Fibroblast of pulmonary artery (primary cell): ENCODE measurements at places on chromosomes 12 and 14.

- DNase-seq = peak; percentile 85
These were observed 134.2 kb upstream of the HIF1A start for GRCh38 chr14:61561104-61561503.

DNA sequence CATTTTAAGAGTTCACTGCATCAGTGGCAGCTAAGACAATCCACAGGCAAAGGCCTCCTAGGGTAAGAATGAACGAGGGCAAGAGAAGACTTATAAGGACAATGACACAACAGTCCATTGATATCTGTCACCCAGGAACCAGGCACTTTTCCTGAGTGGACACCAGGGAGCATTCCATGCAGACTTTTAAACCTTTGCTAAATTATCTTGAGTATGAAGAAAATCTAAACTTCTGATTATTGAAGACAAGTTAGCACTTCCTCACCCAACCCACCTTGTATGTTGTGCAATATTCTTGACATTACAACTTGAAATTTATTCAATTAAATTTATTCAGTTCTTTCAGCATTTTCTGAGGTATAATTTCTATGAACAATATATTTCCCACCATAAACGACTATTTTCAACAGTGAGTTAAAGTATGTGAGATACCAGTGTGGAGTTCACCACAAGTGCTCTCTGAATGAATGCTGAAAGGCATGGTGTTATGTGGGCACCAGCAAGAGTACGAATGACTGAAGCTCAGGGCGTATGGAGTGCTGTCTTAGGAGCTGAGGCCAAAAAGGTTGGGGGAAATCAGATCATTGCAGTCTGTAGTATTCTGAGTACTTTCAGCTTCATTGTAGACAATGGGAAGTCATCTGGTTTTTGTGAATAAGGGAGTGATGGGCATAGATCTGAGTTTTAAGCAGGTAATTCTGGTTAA, 124.3 kb upstream of the LMNTD1 start:
- DNase-seq = peak; percentile 36

DNA sequence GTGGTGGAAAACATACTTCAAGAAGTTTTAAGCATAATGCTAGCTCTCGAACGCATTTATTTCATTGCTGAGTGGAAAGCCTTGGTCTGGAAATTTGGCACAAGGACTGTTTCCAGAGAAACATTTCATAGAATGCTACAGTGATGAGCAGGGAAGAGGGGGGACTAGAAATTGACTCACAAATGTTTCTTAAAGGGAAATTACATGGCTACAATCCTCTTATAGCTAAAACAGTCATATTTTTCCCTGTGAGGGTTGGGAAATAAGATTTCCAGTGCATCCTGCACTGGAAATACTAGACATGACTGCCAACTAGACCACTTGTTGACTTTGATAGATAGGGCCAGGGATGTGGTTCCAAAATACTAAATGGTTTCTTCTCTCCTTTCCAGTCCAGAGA, 197.3 kb upstream of the RGS6 start:
- DNase-seq = no peak

GRCh38 chr12:119808441-119808840, 68.7 kb downstream of the CIT start:
- no peak for DNase-seq

DNA sequence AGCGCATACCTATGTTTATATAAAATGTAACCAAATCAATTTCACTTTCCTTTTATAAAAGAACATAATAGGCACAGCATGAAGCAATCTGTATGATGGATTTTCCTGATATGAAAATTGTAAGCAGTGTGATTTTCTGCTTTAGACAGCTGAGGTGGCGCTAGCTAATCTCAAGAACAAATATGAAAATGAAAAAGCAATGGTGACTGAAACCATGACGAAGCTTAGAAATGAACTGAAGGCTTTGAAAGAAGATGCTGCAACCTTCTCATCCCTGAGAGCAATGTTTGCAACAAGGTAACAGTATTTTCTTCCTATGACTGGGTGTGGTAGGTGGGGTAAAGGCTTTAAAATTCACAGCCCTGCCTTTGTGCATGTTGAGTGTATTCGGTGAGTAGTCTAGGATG, 65.0 kb upstream of the FGD4 start:
- no peak for DNase-seq

DNA sequence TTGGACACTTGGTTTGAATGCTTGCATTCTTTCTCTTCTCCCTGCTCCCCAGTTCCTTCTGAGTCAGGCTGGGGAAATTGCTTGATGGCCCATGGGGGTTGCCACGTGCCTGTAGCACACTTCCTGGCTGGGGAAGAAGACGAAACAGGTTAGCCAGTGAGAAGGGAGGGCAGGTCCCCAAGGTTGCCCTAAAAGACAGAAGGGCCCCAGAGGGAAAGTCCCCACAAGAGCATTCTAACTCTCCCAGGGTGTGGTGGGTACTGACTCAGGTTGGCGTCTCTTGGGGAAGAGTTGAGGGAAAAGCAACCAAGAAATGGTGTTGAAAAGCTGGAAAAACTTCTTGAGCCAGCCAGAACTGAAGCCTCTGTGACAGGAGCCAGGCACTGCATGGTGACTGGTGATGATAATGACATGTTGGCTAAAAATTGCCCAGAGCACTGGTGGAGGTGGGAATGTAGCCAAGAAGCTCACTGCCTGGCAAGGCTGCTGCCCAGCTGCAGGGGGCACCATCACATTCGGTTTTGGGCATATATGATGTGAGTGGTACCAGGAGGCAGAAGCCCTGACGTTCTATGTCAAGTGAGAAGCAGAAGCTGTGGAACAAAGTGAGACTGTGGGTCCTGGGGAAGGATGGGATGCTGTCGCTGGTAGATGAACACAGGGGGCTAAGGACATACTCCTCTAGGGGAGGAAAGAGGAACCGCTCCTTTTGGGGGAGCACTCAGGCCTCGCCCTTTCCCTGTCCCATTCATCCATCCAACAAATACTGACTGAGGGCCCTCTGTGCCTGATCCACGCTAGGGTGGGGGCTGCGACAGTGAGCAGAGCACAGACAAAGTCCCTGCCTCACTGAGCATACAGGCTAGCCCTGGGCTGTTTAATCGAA, 8.1 kb upstream of the RABGGTA start:
- DNase-seq = no peak

- DNase-seq = peak; percentile 28
These were observed 101.6 kb upstream of the KRAS start for GRCh38 chr12:25352083-25352918.

GRCh38 chr12:92403210-92404175, 257.8 kb upstream of the BTG1 start:
- DNase-seq = no peak

GRCh38 chr12:89980236-89980635, 271.6 kb upstream of the ATP2B1 start:
- DNase-seq = peak; percentile 79

GRCh38 chr12:124451637-124452243, 115.7 kb downstream of the NCOR2 start:
- DNase-seq = no peak

DNA sequence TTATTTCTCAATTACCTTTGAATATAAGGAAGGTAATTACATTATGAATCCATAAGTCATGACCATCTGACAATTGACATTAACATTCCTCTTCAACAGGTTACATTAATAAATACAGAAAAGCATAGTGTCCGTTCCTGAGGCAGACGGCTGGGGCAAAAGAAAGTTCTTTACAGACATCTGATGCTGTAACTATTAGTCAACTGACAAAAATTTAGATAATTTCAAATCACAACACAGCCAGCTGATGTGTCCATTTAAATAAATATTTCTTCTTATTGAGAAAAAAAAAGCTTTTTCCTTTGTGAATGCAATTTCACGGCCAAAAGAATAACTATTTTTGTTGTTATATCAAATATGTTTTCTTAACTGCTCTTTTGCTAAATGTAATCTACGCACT, 9.2 kb upstream of the PYROXD1 start:
- DNase-seq = peak; percentile 11

DNA sequence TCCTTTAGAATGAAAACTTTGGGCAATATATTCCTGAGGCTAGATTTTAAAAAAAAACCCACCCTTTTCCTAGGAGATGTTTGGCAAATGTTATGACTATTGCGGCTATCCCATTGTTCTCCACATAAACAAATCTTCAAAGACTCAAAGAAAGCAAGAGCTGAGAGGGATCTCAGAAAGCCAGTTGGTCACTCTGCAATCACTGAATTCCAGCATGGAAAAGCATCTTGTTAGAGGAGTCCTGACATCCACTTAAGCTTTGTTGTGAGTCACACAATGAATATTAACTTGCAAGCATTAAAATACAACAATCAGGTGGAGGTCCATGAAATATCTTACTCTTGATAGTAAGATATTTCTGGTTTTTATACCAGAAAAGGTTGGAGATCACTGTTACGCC, 11.0 kb upstream of the PTPRB start:
- DNase-seq = peak; percentile 52

DNA sequence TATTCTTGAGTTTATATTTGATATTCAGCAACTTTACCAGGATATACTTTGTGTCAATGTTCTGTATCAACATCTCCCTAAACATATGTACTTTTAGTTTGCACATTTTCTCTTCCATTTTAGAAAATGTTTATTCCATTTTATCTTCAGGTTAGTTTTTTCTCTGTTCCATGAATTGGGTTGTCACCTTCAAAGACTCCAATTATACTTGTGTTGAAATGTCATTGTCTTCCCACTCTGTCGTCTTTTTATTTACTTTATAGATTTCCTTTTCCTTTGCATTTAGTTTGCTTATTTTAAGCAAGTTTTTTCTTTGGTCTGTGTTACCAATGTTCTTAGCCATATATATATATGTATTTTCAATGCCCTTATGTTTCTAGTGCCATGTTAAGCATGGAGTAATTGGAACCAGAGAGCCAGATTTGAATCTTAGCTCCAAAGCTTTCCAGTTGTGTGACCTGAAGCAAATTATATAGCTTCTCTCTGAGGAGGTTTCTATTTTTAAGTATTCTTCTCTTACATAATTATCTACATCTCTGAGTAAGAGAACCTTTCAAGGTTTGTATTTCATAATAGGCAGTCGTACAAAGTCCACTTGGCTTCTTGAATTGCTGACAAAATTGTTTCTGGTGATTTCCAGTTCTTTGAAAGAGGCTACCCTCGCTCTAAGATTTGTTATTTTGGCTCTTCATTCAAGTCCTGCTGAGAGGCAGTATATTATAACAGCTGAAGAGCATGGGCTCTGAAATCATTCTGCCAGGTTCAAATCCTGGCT, 85.8 kb upstream of the DYRK2 start:
- DNase-seq = no peak

- DNase-seq = peak; percentile 73
These were observed 877 bp downstream of the BAG5 start for GRCh38 chr14:103561381-103562178.

GRCh38 chr12:119071638-119072231, 90.4 kb downstream of the SRRM4 start:
- DNase-seq = no peak

DNA sequence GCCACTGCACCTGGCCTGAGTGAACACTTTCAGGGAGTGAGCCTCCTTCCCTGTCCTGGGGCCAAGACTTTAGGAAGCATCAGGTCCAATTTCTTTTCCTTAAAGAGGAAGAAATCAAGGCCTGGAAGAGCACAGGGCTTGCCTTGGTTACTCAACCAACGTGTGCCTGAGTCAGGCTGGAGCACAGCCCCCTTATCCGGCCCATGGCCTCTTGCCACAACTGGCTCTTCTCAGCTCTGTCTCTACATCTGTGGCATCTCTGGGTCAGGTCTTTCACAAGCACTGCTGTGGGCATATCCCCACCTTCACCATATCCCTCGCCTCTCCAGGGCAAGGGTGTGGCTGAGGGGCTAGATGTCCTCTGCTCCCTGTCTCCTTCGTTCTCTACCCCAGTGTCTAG, 6.8 kb downstream of the MYH6 start:
- no peak for DNase-seq

DNA sequence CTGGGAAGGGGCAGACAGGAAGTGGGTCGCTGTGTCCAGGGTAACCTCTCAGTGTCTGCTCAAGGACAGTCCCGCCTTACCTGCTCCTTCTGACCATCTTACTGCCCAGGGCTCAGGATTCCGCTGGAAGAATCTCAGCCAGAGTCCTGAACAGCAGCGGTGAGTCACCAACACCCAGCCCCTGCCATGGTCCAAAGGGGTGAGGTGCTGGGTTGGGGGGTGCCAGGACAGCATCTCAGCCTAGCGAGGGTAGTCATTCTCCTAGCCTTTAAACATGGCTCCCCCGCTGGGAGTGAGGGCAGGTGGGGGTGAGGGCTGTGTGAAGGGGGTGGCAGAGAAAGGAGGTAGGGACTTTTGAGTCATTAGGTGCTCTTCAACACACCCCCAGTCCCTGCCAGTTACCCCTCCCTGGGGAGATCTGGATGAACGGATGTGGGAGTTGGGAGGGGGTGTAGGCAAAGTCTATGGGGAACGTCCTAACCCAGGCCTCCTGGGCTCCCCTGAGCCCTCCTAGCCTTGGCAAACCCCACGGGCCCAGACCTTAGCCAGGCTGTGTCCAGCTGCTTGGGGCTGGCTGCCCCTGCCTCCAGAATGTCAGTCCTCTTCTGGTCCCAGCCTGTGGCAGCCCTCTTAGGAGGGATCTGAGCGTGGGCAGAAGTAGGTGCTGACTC, 2.5 kb downstream of the TAMALIN start:
- DNase-seq = no peak

DNA sequence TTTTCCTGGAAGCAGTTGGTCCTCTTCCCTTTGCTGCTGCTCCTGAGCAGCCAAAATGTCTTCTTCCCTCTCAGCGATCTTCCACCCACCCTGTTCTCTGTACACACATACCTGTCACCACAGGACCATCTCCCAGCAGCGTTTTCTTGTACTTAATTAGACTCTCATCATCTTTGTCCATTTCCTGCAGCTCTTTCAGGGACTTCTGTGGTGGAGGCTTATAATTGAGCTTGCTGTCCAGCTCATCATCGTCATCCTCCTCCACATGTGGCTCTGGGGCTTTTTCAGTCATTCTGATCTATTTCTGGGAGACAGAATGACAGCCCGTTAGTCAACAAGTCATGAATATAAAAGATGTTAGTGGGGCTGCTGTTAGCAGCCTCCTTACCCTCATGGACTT, 11.0 kb downstream of the ARHGDIB start:
- DNase-seq = no peak

DNA sequence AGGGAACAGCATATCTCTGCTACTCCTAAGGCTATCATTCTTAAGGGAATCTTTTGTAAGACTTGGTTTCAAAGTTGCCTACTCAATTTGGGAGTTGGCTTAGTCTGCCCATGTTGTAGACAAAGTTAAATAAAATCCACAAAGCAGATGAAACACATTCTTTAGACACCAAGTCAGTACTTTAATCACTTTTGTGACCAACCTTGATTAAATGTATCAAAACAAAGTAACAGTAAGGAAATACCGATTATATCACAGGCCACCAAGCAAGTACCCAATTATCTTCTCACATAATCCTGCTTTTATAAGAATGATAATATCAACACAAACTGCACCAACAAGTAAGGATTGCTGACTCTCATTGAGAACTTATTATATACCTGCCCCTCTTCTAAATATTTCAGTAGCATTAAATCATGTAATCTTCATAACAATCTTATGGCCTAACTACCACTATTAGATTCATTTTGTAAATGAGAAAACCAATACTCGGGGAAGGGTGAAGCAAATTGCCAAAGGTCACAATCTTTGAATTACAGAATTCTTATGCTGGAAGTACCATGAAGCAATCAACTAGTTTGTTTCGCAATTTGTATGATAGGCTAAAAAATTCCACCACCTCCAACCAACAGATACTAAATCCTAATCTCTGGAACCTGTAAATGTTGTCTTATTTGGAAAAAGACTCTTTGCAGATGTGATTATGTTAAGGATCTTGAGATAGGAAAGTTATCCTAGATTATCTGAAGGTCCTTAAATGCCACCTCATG, 12.6 kb upstream of the DIO2 start:
- DNase-seq = no peak

GRCh38 chr14:96307434-96307833, 51.4 kb downstream of the BDKRB1 start:
- DNase-seq = no peak
